Activated CD8-positive, alpha-beta memory T cell treated with anti-CD3 and anti-CD28 coated beads for 48 hours (primary cell): ENCODE measurements at places on chromosomes 5 and 9.

DNA sequence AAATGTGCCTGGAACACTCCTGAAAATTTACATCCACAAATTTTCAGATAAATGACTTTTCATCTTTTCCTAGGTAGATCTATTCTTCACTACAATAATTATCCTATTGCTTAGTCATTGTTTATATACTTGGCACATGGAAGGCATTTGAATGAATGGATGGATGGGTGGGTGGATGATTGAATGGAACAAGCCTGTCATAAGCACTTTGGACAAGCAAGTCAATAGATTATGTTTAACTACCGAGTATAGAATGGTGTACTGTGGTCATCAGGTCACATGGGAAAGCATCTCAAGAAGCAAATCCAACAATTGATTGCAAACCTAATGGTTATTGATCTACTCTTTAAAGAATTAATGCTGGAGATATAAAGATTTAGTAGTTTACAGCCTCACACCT lies 114.4 kb upstream of the DMRTA1 start:
- no peak for DNase-seq

GRCh38 chr5:176881816-176882566 lies 17.2 kb downstream of the HK3 start:
- no peak for DNase-seq

GRCh38 chr9:135905380-135906258 lies 1.7 kb downstream of the CAMSAP1 start:
- no peak for DNase-seq

DNA sequence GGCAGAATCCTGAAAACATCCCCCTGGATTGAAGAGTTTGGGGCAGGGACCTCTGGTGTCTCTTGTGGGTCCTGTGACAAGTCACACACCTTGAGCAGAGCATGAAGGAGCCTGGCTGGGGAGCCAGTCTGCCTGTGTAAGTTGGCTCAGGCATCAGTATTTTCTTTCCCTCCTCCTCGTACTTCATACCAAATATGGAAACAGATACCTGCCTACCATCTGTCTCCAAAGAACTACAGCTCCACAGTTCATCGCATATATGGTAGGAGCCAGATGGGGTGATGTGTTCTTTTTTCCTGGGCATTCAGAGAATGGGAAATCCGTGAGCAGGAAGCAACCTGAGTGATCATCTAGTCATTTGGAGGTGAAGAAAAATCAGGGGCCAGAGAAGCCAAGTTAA lies 177.3 kb upstream of the RAD23B start:
- no peak for DNase-seq

GRCh38 chr5:32785611-32786254 lies 74.6 kb downstream of the NPR3 start:
- no peak for DNase-seq

GRCh38 chr5:150670948-150671310 lies 9.9 kb downstream of the MYOZ3 start:
- no peak for DNase-seq

GRCh38 chr5:116152169-116152568 lies 67.3 kb downstream of the COMMD10 start:
- DNase-seq: no peak

DNA sequence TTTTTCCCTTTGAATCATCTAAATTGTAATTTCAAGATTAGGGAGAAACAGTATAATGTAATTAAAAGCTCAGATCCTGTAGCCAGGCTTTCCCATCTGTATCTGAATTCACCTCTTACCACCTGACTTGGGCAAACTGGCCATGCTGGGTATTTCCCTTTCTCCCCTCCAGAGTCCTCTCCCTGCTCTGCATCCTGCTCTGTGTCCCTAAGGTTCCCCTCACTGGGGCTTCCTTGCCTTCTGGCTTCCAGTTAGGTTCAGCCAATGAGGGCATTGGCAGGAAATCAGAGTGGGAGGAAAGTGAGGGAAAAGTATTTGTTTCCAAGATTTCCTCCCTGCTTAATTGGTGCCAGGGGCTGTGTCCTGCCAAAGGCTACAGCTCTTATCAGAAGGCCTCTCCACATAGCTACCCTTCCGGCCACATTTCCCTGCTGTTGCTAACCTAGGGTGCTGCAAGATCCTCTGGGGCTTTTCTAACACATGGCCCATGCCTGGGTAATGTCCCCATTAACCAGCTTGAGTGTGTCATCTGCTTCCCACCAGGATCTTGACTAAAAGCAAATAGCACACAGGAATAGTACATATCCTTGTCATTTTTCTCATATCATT lies 51.0 kb upstream of the MPDZ start:
- DNase-seq: no peak

GRCh38 chr9:10041726-10042229 lies 571.0 kb downstream of the PTPRD start:
- DNase-seq: no peak

DNA sequence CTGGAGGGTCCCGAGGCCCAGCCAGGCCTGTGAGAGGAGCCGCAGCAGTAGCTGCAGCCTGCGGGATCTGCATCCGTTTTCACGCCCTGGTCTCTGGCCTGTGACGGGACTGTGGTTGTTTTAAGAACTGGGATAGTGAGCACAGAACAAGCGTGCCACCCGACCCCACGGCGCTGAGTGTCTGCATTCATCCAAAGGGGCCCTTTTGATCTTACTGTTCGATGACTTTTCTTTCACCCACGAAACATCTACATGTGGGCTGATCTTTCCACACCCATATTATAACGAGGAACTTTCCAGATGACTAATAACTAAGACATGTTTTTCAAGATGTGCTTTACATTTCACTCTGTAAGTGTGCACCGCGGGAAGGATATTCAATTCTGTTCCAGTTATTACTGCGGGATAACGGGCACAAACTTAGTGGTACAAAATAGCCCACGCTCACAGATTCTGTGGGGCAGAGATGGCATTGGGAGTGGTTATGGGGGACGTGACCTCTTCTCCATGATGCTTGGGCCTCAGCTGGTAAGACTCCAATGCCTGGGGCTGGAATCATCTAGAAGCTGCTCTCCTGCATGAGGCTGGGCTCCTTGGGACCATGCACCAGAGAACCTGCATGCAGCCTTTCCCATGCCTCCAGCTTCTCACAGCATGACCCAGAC lies 165.0 kb downstream of the SYK start:
- DNase-seq: no peak

GRCh38 chr9:136216541-136217244 lies 11.8 kb upstream of the LHX3 start:
- DNase-seq: no peak

DNA sequence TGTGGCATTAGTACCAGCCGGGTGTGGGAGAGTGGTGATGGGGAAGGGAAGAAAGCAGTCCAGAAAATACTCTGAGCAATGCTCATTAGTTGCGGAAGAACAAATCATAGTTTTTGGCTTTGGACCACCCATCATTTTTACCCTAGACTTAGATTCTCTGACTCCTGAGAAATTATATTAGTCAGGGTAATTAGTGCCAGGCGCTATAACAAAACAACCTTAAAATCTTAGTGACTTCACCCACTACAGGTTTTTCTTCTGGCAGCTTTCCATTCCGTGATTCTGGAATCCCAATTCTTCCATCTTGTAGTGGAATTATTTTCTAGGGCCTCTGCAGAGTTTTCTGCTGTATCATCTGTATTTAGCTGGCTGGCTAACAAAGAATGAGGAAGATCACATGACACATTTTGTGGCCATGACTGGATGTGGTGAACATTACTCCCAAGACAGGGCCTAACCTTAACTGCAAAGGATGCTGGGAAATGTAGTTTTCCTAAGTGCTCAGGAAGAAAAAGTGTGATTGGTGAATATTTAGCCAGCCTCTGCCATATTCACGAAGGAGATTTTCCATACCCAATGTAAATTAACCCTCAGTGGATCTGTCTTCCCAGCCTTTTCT lies 373.0 kb upstream of the MEF2C start:
- no peak for DNase-seq

DNA sequence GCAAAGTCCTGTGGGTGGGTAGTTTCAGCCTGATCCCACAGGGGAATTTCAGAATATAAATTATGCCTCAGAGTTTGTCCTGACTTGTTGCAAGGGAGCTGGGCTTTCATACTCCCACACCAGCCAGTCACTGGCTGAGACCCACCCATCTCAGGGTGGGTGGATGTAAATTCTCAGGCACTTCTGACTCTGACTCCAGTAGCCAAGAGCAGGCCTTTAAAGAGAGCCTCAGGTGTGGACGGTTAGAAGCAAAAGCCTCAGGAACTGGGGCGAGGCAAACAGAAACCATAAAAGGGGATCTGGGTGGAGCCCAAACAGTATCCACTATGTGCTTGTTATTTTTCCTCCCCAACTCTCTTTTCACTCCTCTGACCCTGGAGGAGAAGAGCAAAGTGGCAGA lies 28.6 kb upstream of the FBXW11 start:
- DNase-seq: no peak

- no peak for DNase-seq
Measured at GRCh38 chr5:42908086-42908485, 96.4 kb upstream of the SELENOP start.

- DNase-seq: no peak
Measured at GRCh38 chr9:134055981-134056461, 11.8 kb downstream of the BRD3 start.

- DNase-seq: no peak
Measured at GRCh38 chr9:110911659-110912418, 126.4 kb downstream of the LPAR1 start.
